ENCODE measurements at places on chromosomes 5 and 9.

DNA sequence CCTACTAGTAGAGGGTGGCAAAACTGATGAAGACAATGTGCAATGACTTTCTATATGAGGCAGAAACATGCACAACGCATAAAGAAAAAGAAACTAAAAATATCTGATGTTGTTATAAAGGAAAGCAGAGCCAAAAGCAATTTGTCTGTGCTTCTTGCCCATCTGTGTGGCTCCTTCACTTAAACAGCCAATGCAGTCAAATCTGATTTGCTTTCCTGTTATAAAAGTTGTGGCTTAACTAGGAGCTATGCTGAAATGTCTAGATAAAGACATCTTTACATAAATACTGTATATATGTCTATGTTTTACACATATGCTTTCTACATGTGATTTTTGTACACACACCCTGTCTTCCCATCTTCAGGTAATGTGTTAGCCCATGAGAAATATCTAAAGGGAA is 508.2 kb downstream of the CETN3 start:
- no peak for DNase-seq

- peak; percentile 74 for DNase-seq
Measured at GRCh38 chr9:129221233-129221632, 43.2 kb upstream of the IER5L start.

DNA sequence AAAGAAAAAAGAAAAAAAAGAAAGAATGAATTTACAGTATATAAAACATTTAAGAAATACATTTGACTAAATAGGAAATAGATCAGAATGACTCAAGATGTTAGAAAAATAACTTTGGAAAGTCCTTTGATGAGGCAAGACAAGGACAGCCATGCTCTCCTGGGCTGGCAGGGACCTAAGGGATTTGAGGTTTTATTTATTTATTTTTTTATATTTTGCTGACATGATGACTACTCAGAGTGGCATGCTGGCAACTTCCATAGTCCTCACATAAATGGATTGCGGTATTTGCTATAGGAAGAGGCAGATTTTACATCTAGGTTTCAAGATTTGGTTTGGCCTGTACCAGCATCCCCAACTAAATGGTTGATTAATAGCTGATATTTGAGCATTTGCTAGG is 17.7 kb downstream of the SLC28A3 start:
- no peak for DNase-seq

- DNase-seq = peak; percentile 31
Measured at GRCh38 chr5:147507480-147508126, 2.3 kb downstream of the DPYSL3 start.

DNA sequence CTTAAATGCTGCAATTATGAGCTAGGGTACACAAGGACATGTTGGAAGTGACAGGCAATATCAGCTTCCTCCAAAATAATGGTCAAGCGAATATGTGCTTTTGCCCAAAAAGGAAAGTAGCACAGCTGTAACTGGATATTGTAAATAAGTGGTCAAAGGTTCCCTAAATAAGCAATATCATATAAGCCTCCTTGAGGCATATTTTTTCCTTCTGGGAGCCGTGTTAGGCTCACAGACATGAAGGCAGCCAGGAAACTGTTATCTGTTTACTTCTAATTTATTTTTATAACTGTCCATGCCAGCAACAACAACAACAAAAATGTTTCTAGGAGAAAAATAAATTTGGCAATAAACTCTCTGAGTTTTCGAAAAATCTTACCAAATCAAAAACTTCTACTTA is 648.3 kb downstream of the PDE4D start:
- DNase-seq = no peak

GRCh38 chr5:93789173-93790067 is 48.0 kb upstream of the POU5F2 start:
- DNase-seq = no peak

GRCh38 chr5:82356808-82357671 is 78.9 kb upstream of the RPS23 start:
- DNase-seq = peak; percentile 90
